Left ventricle myocardium inferior (tissue), 1 donor: ENCODE measurements at places on chromosomes 4 and X. TPM values are rescaled to one million over a fixed set of nuclear protein-coding genes. Genes with fewer than 3 reads are reported as not detected.
A peak's percentile ranks its signal among the peaks of the same experiment; 100 is the strongest.

- no peaks in the 10 kb centered on the region for H3K36me3 ChIP-seq
- no peaks in the 10 kb centered on the region for H3K27me3 ChIP-seq
- H3K4me3 ChIP-seq, result no peak overlapping the region
- no peaks in the 10 kb centered on the region for H3K4me1 ChIP-seq
Observed at GRCh38 chr4:33737726-33738125, 2506.6 kb downstream of the ARAP2 start.

DNA sequence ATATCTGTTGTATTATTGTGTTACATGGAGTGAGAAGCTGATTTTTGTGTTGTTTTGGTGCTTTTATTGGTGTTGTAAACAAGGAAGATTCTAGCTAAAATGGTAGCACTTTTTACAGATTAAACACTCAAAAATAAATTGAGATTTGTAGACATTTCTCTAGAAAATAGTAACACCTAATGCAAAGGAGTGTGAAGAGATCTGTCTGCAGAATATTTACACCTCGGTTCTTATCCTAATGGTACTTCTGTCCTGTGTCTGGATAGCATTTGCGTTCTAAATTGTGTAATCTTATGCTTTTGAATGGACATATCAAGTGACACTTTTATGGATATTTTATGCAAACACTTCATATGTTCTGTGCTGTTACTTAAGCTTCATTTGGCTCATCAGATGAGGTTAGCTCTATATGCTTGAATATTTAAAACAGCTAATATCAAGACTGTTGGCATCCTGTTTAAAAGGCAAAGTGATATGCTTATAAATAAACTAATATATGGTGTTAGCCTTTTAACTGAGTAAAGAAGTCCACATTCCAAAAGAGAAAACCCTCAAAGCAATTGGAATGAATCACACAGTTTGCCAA is 6.0 kb downstream of the PCDH7 start:
- H3K4me1 ChIP-seq, result peaks cover 14% of the 10 kb centered on the region
- no peak overlapping the region for H3K27ac ChIP-seq
- H3K27me3 ChIP-seq, result peaks cover 38% of the 10 kb centered on the region
- no peaks in the 10 kb centered on the region for H3K36me3 ChIP-seq
- DNase-seq, result no peak

DNA sequence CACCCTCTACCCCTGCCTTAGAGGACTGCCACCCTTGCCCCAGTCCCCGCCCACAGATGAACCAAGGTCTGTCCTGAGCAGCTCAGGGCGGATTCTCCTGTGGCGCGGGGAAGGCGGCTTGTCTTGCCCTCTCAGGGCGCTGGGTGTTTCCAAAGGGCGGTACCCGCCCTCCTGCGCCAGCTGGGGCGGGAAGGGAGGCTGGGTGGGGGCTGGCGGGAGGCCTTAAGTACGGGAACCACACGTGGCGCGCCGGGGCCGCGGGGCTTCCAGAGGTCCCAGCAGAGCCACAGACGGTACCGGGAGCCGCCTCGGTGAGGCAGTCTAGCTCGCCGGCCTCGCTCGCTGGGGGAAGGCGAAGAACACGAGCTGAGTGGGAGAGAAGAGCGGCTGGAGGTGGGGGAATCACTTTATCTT is 361.1 kb downstream of the MID1IP1 start:
- no peaks in the 10 kb centered on the region for H3K36me3 ChIP-seq
- H3K27me3 ChIP-seq, result peaks cover 5% of the 10 kb centered on the region
- peak overlapping the region; percentile 34 for H3K4me3 ChIP-seq
- DNase-seq, result peak; percentile 14
- no peaks in the 10 kb centered on the region for H3K4me1 ChIP-seq

- no peaks in the 10 kb centered on the region for H3K27me3 ChIP-seq
- H3K27ac ChIP-seq, result no peak overlapping the region
- H3K4me3 ChIP-seq, result no peak overlapping the region
- no peaks in the 10 kb centered on the region for H3K36me3 ChIP-seq
- DNase-seq, result no peak
Observed at GRCh38 chr4:125097729-125098128, 217.0 kb upstream of the FAT4 start.

DNA sequence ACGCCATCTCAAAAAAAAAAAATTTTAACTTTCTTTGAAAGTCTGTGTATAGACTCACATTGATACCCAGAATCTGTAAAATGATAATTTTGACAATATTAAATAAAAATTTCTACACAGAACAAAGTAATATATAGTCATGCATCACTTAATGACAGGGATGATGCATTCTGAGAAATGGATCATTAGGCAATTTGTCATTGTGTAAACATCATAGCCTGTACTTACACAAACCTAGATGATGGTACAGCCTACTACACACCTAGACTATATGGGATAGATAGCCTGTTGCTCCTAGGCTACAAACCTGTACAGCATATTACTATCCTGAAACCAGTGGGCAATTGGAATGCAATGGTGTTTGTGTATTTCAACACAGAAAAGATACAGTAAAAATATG is 107.7 kb downstream of the BLTP1 start:
- H3K27me3 ChIP-seq, result no peaks in the 10 kb centered on the region
- no peak overlapping the region for H3K4me3 ChIP-seq
- DNase-seq, result no peak
- no peak overlapping the region for H3K27ac ChIP-seq

- no peak overlapping the region for H3K4me3 ChIP-seq
- H3K36me3 ChIP-seq, result peaks cover 23% of the 10 kb centered on the region
Observed at GRCh38 chrX:19549838-19550237, 34.5 kb upstream of the MAP3K15 start.

Gene LONRF3
- total RNA-seq, result 0.93 TPM

Gene UNC5C
- 2.0 TPM for total RNA-seq

Gene SPANXA1
- not detected for total RNA-seq

Gene AKAP4
- not detected for total RNA-seq

Gene TAPT1
- 35.3 TPM for total RNA-seq

Gene TREX2
- total RNA-seq, result not detected
